Frontal cortex (tissue), 4 donors: ENCODE measurements at places on chromosomes 11 and 22.
A peak's percentile ranks its signal among the peaks of the same experiment; 100 is the strongest.

GRCh38 chr11:117914991-117915618, 14.1 kb downstream of the TMPRSS13 start:
- DNase-seq, result no peak

- no peak for DNase-seq
Observed at GRCh38 chr22:39932918-39933649, 27.1 kb upstream of the TMA7B start.

- DNase-seq, result no peak
Observed at GRCh38 chr22:33922349-33922681, 2.0 kb upstream of the LARGE1 start.

- DNase-seq, result no peak
Observed at GRCh38 chr11:97963528-97964331, 1057.0 kb upstream of the CNTN5 start.

DNA sequence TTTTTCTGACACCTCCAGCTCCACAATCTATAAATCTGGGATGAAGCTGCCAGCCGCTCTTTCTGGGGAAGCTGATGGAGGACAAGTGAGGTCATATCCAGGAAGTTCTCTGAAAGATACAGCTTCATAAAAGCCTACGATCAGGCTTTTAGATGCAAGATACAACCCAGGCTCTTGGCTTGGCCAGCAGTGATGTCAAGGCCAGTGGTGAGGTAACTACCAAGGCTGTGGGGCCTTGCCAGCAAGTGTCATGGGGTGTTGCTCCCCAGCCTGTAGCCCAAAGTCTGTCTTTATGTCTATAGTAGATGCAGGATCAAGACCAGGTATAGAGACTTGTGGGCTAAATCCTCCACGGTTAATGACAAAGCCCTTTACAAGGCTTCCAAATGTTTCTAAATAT, 70.1 kb upstream of the TIMP3 start:
- no peak for DNase-seq

DNA sequence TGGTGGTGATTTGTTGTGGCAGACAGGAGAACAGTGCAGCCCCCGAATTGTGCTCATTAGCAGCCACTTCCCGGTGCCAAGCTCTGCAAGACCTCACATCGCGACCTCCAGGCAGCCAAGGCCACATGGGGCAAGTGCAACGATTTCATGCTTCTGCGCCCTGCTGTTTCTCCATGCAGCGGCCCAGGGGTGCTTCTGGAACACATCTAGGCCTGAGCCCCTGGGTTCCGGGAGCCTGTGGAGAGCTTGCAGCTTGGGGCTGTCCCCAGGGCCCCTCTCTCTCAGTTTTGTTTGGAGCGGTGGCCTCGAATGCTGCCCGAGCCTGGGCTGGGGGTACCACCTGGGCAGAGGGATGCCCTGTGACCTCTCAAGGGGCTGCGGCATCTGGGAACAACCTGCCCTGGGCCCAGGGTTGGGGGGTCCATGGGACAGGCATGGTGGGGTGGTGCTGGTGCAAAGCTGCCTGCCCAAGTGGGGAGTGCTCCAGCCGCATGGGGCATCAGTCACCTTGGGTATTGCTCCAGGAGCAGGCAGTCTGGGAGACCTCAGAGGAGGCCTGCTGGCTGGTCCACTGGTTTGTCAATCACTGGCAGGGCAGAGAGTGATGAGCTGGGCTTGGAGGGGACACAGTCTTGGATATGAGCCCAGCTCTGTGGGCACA, 51.9 kb downstream of the TPCN2 start:
- DNase-seq, result no peak

DNA sequence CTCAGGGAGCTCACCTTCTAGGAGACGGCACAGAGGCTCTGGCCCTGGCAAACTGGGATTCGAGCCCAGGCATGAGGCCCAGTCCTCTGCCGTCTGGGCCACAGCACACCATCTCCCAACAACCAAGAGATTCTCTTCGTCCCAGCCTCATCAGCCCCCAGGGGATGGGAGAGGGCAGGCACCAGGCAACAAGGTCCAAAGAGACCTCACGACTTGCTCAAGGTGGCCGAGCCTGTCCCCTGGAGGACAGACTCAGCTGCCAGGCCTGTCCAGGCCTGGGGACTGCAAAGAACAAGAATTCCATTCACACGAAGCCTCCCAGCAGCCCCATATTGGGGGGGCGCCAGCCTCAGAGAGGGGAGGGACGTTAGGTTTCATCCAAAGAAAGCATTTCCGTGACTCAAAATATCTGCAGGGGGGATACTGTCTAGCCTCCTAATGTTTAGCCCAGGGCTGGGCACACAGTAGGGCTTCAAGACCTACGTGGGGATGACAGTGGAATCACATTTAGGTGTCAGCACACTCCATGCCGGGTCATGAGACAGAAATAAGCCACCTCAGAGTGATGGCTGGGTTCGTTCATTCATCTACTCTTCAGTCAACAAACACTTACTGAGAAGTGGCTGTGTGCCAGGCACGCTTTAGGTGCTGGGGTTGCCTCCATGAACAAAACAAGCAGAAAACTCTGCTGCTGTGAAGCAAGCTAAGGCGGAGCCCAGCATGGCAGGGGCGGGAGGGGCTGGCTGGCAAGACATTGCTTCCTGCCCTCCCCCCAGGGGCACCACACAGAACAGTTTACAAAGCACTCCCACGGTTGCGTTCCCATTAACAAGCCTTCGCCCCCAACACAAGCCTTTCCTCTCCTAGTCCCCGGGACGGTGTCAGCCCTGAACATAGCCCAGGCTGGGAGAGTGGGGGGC, 1.2 kb downstream of the CARNS1 start:
- DNase-seq, result no peak

GRCh38 chr11:119594639-119595249, 134.3 kb downstream of the NECTIN1 start:
- DNase-seq, result no peak

DNA sequence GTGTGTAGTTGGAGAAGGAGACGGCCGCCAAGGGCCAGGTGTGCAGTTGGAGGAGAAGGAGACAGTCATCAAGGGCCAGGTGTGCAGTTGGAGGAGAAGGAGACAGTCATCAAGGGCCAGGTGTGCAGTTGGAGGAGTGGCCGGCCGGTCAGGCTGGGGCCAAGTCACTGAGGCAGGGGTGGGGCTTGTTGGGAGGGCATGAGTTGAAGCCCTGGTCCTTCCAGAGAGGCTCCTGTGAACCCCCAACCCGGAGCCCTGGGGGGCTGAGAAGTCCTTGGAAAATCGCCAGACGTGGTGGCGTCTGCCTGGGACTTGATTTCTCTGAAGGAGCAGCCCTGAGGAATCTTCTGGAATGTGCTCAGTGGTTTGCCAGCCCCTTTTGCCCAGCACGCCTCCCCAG, 1320.5 kb downstream of the BRD1 start:
- DNase-seq, result no peak

GRCh38 chr11:75330291-75330690, 21.2 kb downstream of the ARRB1 start:
- no peak for DNase-seq

GRCh38 chr11:16936643-16937042, 77.6 kb downstream of the PLEKHA7 start:
- no peak for DNase-seq

GRCh38 chr22:48498526-48499331, 1328.9 kb downstream of the BRD1 start:
- no peak for DNase-seq

- DNase-seq, result no peak
Observed at GRCh38 chr22:41695211-41695610, 4.1 kb upstream of the MEI1 start.

- DNase-seq, result peak; percentile 28
Observed at GRCh38 chr11:126917531-126918204, 82.9 kb downstream of the KIRREL3 start.

GRCh38 chr11:68855205-68855981, 13.7 kb upstream of the CPT1A start:
- peak; percentile 71 for DNase-seq

DNA sequence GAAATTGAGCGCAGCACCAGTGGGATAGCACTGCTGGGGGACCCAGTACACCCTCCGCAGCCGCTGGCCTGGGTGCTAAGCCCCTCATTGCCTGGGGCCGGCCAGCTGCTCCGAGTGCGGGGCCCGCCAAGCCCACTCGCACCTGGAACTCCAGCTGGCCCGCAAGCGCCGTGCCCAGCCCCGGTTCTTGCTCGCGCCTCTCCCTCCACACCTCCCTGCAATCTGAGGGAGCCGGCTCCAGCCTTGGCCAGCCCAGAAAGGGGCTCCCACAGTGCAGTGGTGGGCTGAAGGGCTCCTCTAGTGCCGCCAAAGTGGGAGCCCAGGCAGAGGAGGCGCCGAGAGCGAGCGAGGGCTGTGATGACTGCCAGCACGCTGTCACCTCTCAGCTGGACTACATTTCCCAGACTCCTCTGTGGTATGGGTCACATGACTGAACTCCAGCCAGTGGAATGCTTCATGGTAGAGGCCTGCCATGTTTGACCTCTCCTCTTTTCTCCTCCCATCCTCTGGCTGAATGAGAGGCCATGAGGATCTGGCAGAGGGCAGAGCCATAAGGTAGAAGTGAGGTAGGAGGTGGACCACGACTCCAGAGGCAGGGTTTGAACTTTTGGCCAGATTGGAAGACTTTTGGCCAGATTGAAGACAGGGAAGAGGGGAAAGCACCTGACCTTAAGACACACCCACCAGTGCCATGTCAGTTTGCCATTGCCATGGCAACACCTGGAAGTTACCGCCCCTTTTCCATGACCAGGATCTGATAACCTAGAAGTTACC, 6.2 kb downstream of the MRGPRD start:
- DNase-seq, result no peak

DNA sequence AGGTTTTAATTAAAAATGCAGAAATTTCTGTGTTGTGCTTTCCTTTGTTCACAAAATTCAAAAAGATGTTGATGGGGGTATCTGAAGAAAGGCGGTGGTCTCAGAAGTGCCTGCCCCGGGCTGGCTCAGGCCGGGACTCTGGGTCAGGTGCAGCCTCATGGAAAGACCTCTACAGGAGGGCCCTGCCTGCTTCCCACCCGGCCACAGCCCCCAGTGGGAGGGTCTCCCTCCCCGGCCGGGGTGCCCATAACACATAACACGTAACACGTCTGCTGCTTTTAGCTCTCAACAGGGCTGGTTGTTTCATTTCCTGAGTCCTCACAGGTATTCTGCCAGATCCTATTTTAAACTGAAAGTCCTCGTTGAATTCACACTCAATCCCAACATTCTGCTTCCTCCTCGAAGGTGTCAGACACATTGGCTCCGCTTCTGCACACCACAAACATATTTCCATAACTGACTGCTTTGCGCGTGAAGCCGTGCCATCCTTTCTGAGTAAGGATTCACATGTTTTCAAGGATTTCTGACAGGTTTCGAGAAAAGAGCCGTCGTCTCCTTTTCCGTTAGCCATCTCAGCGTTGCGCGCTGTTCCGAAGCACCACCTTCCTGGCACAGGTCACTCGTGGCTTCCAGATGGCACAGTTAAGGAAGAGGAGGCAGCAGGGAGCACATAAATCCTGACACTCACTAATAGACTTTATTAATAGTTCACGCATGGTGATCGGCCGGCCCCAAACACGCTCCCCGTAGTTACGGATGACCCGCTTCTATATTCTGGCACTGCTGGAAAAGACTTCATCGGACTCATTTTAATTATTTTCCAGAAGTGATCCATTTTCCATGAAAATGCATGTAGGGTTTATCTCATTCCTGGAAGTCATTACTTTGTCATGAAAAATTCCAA, 569.3 kb downstream of the BRD1 start:
- no peak for DNase-seq

DNA sequence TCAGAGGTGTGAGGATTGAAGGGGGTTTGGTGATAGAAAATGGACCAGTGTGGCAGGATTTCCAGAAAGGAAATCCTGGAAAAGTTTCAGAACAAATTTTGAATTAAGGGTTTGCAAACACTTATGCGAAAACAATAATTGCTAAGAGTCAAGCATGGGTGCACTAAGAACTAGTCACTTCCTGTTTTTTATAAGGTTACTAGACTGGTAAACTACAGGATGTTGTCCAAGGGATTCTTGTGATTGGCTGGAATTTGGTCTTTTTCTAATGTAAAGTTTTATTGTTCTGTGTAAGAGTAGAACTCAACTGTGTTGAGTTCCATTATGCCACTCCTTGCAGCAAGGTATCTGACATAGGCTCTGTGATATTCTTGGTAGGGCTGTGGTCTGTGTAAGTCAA, 54.1 kb downstream of the LIF start:
- DNase-seq, result no peak

DNA sequence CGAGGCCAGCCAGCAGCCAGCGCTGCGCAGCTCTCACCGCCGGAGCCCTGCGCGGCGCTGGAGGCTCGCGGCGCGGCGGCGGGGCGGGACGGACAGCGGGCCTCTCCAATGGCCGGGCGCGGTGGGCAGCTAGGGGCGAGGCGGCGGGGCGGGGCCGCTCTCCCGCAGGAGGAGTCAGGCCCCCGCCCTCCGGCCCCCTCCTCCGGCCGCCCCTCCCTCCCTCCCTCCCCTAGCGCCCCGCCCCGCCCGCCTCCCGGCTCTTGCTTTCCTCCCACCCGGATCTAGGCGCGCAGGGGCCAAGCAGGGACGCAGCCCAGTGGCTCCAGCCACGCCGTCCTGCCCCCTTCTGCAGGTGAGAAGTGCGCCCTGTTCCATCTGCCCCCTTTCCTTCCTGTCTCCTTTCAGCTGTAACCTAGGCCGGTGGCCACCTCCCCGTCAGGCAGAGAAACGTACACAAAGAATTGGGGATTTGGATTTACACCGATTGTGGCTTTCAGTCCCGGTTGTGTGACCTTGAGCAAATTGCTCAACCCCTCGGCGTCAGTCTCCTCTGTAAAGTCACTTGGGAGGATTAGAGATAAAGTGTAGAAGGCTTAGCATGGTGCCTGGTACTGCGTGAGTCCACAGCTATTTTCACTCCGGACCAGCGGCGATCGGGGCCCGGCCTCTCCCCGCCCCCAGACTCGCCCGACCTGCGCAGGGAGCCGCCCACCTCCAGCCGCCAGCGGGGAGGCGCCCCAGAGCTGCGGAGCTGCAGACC, at the start of gene FZD4:
Gene FZD4 (minus strand): TSS at position 35 of the 760 bp plus-strand sequence. CDS start 310 bp downstream, outside the sequence.
- DNase-seq, result peak; percentile 94

DNA sequence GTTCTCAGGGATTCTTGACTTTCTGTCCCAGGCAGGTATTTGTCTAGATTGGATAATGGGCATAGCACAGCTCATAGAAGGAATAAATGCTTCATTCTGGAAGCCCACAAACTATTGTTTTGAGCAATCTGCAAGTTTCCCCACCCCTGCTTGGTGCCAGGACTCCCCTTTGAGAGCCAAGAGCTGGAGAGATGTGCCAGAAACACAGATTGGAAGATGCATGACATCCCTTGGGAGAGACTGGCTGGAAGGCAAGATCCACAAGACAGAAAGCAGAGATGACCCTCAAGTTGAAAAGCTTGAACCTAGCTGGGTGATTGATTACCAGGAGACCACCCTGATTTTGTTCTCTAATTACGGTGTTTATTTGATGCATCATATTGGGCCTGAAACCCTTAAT, 89.2 kb upstream of the E2F8 start:
- DNase-seq, result no peak

GRCh38 chr11:61793083-61793828, 545 bp downstream of the FEN1 start:
- DNase-seq, result no peak

DNA sequence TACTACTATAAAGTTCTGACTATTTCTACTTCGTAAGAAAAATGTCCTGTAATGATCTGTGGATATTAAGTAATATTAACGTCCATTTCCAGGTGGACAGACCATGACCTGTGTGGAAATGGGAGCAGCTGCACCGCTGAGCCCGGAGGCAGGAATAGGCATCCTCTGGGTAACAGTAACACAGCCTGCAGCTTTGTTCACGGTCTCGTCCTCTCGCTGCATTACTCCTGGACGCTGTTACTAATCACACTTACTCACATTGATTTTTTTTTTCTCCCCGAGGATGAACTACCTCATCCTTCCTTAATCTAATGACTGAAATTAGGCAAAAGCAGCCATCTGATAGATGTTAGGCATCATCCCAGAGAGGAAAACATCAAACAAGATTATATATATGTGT, 345.7 kb upstream of the NARS2 start:
- DNase-seq, result no peak
